T-helper 2 cell treated with Interferon-gamma antibody and Interleukin-4, amounts not matched to agents 100 ng/mL and 5 ng/mL, for 36 hours (primary cell): ENCODE measurements at places on chromosomes 5 and 9. TPM values are rescaled to one million over a fixed set of nuclear protein-coding genes. Genes with fewer than 3 reads are reported as not detected.

NRARP gene
- total RNA-seq: 1.5 and 1.7 TPM in 2 replicates

DNLZ gene
- total RNA-seq: 18.8 and 20.0 TPM in 2 replicates

IL3 gene
- 0.82 TPM in 2 replicates for total RNA-seq

TAF9 gene
- total RNA-seq: 53.6 and 55.2 TPM in 2 replicates

PAPPA gene
- not detected in 2 replicates for total RNA-seq

PCDHGB6 gene
- total RNA-seq: 0.25 and 0.41 TPM in 2 replicates

ARID3C gene
- total RNA-seq: 0.14 TPM in 2 replicates

STK32A gene
- total RNA-seq: not detected in 2 replicates

IRX1 gene
- total RNA-seq: not detected in 2 replicates

TNC gene
- total RNA-seq: 0.14 TPM in 1 of 2 replicates, not detected in the other

GLT6D1 gene
- not detected in 2 replicates for total RNA-seq

PCDH12 gene
- total RNA-seq: 0.70 and 1.9 TPM in 2 replicates
